ENCODE measurements at places on chromosomes 4 and X.

- DNase-seq = peak; percentile 2
Observed at GRCh38 chrX:115018040-115018647, 728 bp upstream of the IL13RA2 start.

DNA sequence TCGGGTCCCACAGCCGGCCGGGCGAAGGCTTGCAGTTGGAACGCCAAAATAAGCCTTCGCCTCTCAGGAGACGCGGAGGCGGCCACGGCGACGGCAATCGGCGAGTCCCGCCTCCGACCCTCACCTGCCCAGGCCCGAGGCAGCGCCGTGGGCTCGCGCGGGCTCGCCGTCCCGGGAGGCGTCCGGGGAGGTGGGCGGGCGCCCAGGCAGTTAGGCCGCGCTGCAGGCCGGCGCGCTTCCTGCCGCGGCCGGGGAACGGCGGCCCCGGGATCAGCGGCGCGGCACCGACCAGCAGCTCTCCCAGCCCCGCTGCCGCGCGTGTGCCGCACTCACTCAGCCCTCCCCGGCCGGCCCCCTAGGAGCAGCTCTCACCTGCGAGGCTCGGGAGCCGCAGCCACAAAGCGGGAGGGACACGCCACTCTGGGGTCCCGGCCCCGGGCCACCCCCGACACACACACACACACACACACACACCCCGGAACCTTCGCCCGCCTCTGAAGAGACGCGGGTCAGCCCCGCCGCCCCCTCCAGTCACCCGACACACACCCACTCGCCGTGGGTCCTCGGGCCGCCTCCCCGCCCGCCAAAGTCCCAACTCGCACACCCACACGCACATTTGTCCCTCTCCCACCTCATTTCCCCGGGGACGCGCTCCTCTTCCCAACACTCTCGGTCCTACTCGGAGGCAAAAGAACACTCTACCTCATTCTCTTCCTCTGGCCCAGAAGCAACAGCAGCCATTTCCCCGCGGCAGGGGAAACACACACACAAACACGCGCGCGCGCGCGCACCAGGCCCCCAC is at the start of gene CNOT6L:
TSS of gene CNOT6L (minus strand) at position 767 of the 802 bp plus-strand sequence. CDS start at position 707, 60 bp downstream.
- peak; percentile 83 for DNase-seq

GRCh38 chrX:71420686-71421085 is 54.5 kb downstream of the TAF1 start:
- no peak for DNase-seq

GRCh38 chr4:23828779-23829178 is 61.1 kb downstream of the PPARGC1A start:
- DNase-seq = no peak

DNA sequence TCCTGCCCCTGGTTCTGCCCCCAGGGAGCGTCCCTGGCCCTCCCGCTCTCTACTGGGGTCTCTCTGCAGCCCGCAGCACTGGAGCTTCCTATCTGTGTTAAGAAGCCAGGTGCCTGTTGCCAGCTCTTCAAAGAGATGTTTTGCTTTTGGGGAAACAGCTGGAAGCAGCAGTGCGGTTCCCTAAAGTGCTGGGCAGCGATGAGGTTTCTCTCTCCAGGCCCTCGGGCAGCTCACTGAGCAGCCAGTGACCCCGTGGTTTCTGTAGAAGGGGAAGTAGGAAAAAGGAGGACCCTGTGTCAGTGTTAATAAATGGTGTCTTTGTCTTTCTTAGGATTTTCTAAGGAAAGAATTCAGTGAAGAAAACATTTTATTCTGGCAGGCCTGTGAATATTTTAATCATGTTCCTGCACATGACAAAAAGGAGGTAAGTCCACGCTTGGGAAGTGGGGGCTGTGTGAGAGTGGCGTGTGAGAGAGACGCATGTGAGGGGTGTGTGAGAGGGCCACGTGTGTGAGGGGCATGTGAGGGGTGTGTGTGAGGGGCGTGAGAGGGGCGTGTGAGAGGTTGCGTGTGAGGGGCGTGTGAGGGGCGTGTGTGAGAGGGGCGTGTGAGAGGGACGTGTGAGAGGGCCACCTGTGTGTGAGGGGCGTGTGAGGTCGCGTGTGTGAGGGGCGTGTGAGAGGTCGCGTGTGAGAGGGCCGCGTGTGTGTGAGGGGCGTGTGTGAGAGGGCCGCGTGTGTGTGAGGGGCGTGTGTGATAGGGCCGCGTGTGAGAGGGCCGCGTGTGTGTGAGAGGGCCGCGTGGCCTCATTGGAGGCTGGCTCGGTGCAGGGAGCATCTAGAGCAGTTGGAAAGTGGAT is 27.1 kb upstream of the HGFAC start:
- DNase-seq = peak; percentile 79

DNA sequence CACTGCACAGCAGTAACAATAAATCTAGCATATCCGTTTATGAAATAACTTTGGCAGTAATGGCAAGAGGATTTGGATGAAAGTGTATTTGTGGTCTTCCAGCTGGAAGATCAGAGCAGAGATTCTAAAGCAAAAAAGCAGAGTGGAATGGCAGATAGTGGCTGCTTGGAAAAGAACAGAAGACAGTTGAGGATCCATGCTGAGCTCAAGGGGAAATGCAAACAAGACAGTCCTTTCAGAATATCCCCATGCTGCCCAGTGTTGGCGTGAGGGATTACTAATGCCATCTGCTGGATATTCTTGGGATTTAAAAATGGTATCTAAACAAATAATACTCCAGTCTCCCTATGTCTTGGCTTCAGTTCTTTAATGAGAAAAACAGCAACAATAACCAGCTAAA is 629.1 kb upstream of the ATOH1 start:
- DNase-seq = peak; percentile 11

DNA sequence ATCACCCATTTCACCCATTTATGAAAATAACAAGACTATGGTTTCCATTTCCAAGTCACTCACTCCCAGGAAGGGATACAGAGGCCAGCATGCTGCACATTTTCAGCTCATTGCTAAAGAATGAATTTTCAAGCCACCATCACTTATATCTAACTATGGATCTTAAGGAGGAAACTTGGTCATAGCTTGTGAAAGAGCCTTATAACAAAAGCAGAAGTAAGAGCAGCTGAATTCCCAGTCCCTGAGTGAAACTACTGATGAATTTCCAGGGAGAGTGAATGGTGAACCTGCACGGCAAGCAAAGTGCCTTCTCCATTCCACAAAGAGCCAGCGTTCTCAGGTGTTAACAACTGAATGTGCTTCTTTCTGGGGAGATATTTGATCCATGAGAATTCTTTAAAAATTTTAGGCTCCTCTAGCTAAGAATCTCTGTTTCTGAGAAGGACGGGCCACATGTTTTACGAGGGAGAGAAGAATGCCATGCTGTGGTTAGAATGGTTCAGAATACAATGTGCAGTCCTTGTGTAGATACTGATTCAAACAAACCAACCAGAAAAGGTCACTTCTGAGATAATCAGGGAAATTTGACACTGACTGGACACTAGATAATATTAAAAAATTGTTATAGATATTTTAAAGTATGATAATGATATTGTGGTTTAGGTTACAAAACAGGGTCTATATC is 24.0 kb downstream of the BTC start:
- DNase-seq = peak; percentile 2

DNA sequence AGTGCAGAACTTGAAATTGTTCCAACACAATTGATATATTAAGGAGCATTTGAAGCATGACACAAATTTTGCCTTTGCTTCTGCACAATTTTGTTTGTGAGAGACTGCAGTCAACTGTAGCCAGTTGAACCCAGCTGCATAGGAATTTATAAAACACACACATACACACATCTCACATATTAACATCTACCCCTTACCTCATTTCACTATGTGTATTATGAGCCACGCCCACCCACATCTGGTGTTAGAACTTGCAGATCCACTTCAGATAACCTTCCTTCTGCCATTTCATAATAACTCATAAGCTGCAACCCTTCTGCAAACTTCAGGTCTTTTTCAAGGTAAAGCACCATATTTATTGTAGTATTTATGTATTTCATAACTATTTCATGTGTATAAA is 188.1 kb upstream of the WDFY3 start:
- no peak for DNase-seq

DNA sequence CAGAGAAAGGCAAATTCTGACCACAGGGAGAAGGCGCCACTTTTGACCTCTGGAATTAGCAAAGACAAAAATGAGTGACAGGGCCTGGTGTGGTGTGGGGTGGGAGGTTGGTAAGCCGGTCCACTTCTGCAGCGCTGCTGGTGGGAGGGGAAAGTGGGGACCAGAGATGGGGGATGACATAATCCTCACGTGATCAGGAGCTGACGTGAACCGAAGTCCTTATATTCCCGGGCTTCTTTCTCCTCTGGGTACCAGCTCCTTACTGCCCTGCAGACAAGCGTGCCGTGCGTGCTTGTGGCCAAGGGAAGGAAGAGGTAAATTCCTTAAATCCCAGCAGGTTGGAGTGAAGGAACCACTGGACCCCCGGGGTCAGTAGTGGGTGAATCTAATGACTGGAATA is at the start of gene TCEAL7:
TSS of gene TCEAL7 (plus strand) at position 249 of the 400 bp plus-strand sequence. CDS start 1,165 bp downstream, outside the sequence.
- no peak for DNase-seq

DNA sequence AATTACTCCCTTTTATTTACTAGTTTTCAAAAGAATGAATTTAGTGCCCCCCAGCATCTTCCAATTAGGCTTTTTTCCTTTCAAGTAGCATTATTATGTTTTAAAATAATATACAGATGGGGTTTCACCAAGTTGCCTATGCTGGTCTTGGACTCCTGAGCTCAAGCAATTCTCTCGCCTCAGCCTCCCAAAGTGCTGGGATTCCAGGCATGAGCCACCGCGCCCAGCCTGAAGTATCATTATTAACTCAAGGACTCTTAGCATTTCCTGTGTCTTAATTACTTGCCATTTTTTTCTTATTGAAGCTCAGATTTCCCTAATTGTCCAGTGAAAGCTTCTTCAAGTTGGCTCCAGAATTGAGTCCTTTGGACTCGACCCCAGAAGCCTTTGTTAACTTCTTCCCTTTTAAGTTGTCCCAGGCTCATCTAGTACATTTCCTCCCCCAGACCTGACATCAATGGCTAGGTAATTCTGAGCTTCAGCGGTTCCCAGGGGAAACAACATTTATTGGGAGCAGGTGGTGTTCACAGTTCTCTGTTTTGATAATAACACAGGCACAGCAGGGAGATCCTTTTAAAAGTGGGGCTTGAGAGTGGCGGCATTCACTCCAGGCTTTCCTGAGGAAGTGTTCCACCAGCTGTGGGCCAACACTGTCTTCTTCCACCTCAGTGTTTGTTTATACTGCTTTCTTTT is 10.0 kb downstream of the SAT1 start:
- DNase-seq = no peak

DNA sequence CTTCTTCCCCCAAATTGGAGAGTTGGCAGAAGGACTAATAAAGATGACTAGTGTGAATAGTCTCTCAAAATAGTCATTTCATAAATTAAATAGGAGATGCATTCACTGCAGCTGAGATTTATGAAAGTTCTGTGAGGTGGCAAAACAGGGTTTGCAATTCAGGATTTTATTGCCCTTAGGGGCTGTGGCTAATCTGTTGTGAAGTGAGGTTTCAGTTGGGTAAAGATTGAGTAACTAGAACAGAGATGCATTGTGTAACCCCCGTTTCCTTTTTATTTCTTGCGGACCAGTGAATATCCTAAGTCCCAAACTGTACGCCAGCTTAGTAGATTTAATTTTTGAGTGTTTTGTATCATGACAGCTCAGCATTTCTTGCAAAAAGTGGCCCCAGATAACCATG is 16.2 kb upstream of the SCRG1 start:
- peak; percentile 81 for DNase-seq

- DNase-seq = no peak
Observed at GRCh38 chr4:168972596-168972995, 37.5 kb downstream of the CBR4 start.

DNA sequence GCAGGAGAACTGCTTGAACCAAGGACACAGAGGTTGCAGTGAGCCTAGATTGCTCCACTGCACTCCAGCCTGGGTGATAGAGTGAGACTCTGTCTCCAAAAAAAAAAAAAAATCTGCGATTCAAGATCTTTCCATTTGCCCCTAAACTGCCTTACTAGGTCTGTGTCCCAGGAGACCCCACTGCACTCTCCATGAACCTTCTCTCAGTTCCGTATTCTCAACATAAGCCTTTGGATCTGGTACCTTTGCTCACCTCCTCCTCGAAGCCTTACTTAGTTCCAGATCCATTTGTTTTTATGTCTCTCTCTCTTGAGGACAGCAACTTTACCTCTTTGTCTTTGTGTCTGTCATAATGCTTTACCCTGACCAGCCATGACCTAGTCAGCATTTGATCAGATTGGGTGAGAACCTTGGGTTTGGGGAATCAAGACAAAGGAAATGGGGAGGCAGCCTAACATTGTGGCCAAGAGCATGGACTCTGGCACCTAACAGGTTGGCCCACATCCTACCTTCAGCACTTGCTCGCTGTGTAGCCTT is 33.7 kb downstream of the BST1 start:
- no peak for DNase-seq

GRCh38 chrX:43188296-43188695 is 410.3 kb upstream of the PPP1R2C start:
- no peak for DNase-seq

- no peak for DNase-seq
Observed at GRCh38 chrX:113136836-113137235, 296.2 kb upstream of the AMOT start.

GRCh38 chr4:81564025-81564424 is 92.3 kb upstream of the RASGEF1B start:
- no peak for DNase-seq

DNA sequence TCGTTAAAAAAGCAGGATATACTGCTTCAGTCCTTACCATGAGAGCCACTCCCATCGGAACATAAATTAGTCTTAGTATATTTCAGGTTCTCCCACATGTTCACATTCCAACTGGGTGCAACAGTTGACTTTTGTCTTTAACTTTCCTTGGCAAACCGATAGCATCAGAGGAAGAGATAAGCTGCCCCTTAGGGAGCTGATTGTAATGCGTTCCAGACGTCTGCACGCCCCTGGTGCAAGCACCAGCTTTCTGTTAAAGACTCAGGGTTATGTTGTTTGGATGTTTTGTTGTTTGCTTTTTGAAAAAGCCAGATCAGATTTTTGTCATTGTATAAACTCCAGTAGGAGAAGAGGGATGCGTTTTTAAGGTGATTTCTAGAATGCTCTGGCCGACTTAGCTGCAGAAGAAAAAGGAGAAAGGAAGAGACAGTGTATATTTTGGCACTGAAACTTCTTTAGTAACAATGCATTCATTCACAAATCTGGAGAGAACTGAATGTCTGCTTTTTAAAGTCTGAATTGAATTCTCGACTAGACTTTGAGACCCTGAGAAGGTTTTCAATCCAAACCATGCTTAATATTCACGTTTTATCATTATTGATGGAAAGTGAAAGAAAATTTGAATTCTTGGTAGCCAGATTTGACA is 160.9 kb downstream of the CBR4 start:
- DNase-seq = no peak

All from suppressor macrophage (primary cell).